ENCODE measurements at places on chromosomes 2 and 18.

DNA sequence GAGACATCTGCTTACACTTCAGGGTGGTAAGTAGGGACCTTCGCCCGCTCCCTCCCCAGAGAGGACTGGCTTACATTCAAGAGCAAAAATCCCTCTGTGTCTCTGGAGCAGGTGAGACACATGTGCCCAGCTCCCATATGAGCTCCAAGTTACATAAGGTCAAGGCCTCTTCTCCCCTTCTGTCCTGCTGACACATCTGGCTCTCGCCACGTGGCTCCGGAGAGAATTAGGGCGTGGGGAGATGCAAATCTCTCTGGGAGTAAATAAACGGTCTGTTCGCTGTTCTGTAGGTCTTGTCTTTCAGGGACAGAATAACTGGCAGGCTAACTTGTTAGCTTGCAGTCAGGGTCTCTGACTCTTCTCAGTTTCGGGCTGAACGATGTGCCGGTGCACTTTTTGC lies 16.2 kb downstream of the MRO start:
- no peak for DNase-seq

DNA sequence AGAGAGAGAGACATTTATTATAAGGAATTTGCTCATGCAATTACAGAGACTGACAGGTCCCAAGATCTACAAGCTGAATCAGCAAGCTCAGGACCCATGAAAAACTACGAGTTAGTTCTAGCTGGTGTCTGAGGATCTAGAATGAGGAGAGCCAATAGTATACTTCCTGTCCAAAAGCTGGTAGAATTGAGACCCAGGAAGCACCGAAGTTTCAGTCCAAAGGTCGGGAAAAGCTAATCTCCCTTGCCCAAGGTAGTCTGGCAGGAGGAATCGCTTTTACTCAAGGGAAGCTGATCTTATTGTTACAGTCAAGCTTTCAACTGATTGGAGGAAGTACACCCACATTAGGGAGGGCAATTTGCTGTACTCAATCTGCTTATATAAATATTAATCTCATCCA lies 389.6 kb downstream of the ADCYAP1 start:
- no peak for DNase-seq

DNA sequence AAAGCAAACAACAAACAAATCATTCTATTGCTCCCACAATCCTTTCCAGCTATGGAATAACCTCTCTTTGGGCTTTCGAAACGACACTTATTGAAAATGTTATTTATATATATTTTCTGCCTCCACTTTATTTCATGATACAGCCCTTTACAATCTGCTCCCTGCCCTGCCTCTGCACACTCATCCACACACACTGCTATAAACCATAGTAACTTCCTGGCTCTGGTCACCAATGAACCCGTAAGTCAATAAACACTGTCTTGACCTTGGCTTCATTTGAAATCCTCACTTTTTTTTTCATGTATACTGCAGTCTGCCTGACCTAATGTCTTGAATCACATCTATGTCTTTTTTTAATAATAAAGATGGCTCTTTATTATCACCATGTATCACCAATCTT lies 161.5 kb downstream of the SLC39A10 start:
- no peak for DNase-seq

GRCh38 chr2:55115761-55116597 lies 65.7 kb upstream of the RTN4 start:
- DNase-seq, result no peak

- DNase-seq, result no peak
Measured at GRCh38 chr2:121363632-121364420, 78.8 kb upstream of the TFCP2L1 start.

DNA sequence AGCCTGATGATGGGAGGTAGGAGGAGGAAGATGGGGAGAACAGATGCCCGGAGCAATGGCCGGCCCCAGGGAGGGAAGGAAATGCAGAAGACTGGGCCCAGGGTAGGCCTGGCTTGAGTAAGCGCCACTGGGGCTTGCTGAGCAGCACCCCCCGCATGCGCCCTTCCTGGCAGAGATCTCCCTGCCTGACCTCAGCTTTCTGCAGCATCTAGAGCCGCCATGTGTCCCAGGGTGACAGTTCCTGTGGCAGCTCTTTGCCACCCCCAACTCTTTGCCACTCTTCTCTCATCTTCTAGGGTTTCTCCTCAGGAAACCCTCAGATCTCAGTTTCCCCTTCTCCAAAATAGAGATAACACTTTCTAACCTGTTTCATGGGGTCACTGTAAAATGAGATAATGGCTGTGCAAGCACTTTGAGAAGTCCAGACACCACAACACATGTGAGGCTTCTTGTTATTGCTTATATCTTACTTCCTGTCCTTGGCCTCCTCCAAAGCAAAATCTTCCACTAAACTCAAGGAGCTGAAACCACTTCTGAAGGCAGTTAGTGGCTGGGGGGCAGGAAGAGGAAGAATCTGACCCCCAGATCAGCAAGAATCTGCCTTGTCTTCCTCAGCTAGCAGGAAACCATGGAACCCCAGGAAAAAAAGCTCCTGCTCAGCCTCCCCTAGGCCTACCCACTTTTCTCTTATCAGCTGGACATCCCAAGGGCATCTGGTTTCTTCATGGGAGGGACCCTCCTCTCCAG lies 64.9 kb downstream of the EPAS1 start:
- DNase-seq, result no peak

DNA sequence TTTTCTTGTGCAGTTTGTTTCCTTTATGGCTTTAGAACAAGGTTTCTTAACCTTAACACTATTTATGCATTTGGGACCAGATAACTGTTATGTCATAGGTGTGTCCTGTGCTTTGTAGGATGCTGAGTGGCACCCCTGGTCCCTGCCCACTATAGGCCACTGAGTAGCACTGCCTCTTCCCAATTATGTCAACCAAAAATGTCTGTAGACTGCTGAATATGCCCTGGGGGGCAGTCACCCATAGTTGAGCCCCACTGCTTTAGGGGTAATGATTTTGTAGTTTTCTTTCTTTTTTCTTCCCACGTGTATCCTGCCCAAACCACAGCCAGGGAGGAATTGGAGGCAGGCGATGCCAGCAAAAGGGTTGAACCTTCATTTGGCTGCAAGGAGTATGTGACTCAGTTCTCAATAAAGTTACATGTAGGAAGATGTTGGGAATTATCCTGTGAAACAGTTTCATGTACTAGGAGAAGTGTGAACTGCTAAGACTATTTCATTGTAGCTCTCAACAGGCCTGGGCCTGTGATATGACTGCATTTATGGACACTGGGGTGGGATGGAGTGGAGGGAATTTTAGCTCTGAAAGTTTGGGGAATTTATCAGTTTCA lies 65.7 kb downstream of the FMNL2 start:
- no peak for DNase-seq

DNA sequence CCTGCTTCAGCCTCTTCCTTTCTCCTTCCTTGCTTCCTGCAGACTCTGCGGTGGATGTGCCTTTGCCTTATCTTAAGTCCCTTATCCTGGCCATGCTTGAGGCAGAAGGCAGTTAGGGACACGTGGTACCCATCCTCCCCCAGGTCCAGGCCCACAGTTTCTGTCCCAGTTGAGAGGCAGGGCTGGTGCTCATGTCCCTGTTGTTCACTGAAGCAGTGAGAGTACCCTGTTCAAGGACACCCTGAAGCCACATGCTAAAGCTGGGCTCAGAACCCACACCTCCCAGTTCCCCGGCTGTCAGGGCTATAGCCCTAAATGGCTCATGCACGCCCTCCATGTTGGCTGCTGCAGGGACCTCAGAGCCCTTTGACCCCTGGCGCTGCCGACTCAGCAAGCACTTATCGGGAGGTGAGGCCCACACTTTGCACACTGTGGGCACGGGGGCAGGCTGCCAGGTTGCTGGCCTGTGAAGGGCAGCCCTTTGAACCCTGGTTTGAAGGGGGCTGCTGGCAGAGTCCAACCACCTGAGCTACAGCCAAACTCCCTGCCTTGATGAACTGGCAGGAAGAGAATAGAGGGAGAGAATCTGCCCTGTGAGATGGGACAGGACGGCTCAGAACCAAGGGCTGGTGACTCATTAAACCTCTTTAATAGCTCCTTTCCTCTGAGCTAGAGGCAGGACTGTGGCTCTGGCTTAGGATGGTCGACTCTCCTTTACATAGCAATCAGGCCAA lies 6.3 kb downstream of the KHK start:
- no peak for DNase-seq

DNA sequence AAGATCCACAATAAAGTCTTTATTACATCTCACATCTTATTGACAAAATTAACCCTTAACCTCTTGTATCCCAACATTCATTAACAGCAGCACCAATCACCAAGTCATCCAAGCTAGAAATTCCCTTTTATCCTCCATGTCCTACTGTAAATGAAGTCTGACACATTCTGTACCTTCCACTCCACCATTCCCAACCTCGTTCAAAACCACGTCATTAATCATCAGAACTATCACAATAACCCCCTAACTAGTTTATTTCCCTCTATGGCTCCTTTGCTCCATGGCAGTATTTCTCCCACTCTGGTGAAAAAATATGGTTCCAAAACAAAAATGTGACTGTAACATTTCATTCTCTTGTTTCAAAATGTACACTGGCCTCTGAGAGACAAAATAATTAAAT lies 1626.2 kb downstream of the LRP1B start:
- no peak for DNase-seq
